NCI-H146 (cell line): ENCODE measurements at places on chromosomes 16 and 17.

DNA sequence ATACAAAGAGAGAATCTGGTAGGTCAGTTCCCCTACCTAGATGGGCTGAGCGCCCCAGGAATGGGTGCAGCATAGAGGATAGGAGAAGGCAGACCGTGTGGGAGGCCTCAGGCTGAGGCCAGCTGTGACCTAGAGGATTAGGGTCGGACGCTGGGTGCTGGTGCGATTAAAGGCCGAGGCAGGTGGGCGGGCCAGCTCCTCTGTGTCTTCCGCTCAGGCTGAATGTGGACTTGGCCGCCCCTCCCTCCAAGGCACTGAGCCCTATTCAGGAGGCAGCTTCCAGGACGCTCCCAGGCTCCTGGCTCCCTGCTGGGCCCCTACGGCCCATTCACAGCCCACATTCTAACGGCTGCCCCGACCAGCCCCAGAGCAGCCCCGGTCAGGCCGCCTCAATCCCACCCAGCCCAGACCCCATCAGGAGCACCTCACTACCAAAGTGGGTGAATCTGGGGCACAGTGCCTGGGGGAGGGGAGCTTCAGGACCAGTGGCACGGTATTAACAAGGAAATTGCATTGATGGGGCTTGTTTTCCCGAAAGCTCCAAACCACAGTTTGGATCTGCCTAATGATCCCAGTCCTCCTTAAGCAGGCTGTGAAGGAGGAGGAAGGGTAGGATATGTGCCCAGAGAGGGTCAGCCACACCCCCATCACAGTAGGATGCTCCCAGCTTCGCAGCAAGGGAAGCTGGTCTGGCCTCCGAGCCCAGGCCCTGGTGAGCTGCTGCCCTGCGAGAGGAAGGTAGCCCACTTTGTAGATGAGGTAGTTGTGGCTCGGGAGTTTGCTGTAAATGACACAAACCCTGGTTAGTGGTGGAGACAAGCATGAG lies 14.5 kb downstream of the RHBDL3 start:
- peak; percentile 26 for DNase-seq

- DNase-seq: no peak
Measured at GRCh38 chr17:44074911-44075285, 4.4 kb downstream of the G6PC3 start.

DNA sequence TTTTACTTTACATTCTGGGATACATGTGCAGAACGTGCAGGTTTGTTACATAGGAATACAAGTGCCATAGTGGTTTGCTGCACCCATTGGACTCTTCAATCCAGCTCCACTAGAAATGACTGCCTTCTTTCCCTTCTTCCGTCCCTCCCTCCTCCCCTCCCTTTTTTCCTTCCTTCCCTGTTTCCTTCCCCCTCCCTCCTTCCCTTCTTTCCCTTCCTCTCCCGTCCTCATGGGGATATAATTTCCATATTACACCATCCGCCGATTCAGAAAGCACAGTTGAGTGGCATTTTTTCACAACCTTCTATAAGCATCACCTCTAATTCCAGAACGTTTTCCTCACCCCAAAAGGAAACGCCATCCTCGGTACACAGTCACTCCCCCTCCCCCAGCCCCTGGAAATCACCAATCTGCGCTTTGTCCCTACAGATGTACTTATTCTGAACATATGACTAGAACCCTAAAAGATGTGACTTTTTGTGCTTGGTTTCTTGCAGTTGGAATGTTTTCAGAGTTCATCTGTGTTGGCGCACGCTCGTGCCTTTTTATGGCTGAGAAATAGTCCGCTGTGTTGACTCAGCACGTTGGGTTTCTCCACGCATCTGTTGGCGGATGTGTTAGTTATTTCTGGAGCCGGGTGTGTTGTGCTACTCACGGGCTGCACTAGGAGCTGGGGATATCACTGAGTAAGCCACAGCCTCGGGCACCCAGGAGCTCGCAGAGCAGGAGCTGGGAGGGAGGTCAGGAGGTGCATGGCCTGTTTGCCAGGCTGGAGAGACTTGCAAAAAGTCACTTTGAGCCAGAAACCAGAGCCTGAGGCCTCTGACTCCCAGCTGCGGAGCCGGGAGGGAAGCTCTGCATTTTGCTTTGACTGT lies 336.4 kb downstream of the SEC14L1 start:
- no peak for DNase-seq

DNA sequence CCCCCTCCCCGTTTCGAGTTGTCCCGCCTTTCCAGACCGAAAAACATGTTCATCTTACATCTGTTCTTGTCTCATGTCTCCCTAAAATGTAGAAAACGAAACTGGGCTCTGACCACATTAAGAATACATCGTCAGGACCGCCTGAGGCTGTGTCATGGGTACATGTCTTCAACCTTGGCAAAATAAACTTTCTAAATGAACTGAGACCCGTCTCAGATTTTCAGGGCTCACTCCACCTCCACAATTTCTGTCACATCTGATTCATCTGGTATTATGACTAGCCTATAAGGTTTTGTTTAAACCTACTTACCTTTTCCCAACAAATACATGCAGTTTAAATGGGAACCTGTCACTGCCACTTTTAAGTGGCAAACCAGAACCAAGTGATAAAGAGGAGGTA lies 621 bp downstream of the SDR42E1 start:
- no peak for DNase-seq

DNA sequence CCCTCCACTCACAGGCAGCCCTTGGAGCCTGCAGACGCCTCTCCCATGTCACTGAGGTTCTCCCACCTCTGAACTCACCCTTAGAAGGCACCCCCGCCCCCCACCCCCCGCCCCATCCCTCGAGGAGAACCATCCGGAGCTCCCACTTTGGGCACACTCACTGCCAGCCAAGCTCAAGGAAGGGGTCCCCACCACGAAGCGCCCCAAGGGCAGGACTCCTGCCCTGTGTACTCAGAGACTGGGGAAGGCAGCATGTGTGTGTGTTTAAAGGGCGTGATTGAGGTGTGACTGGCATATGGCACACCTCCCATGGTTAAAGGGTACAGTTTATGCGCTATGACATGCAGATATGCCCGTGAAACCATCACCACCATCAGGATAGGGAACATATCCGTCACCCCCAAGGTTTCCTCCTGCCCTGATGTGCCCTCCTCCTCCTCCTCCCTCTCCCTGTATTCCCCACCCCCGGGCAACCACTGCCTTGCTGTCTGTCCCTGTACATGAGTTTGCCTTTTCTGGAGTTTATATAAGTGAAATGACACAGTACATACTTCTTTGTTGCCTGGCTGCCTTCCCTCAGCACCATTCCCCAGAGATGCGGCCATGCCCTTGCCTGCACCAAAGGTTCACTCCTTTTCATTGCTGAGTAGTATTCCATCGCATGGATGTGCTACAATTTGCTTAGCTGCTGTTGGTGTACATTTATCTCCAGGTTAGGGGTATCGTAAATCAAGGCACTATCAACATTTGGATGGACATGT lies 14.0 kb upstream of the RBFOX3 start:
- DNase-seq: no peak

- no peak for DNase-seq
Measured at GRCh38 chr16:68313116-68313515, 2.3 kb downstream of the PRMT7 start.

- no peak for DNase-seq
Measured at GRCh38 chr17:72886622-72887021, 205.9 kb downstream of the SLC39A11 start.

- no peak for DNase-seq
Measured at GRCh38 chr17:50149091-50149416, 1.4 kb downstream of the PPP1R9B start.

- DNase-seq: no peak
Measured at GRCh38 chr17:37847811-37848331, 76.3 kb upstream of the TBC1D3K start.

- no peak for DNase-seq
Measured at GRCh38 chr17:37067555-37068111, 118.9 kb downstream of the AATF start.

DNA sequence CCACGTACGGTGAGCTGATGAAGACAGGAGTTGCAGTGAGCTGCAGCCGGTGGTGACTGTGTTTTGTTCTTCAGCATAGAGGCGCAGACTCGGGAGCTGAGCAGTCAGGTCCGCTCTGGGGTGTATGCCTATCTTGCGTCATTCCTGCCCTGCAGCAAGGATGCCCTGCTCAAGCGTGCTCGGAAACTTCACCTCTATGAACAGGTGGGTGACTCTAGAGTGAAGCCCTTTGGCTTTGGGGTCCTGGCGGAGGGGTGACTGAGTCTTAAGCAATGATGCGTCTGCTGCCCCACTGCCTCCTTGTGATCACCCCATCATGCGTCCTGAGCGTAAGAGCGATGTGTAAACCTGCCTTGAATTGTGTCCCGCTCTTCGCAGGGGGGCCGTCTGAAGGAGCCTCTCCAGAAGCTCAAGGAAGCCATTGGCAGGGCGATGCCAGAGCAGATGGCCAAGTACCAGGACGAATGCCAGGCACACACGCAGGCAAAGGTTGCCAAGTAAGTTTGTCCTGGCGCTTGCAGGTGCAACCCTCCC lies 22.9 kb downstream of the UBN1 start:
- DNase-seq: no peak

DNA sequence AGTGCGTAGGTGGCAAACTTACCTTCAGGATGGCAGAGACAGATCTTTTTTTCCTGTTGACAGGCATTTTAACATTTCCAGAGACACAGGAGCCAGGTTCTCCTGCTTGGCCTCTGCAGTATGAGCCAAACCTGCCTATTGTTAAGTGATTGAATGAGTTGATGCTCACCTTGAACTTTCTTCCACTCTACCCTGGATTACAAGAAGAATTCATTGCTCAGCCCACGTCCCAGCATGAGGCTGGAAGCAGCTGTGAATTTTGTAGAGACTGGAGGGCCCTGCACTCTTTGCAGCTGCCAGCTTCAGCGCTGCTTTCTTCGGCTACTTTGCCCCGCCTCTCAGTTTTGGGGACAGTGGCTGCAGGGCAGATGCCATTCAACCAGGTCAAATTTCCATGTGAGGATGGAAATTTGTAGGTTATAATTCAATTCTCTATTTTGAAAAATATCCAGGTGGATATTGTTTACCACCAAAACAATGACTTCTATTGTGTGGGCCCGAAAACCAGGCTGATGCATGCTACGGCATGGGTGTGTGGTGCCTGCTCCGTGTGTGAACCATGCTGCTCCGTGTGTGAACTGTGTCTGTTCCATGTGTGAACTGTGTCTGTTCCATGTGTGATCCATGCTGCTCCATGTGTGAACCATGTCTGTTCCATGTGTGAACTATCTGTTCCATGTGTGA lies 75.2 kb upstream of the METTL9 start:
- DNase-seq: no peak

GRCh38 chr16:22318690-22319358 lies 21.6 kb downstream of the POLR3E start:
- DNase-seq: no peak

DNA sequence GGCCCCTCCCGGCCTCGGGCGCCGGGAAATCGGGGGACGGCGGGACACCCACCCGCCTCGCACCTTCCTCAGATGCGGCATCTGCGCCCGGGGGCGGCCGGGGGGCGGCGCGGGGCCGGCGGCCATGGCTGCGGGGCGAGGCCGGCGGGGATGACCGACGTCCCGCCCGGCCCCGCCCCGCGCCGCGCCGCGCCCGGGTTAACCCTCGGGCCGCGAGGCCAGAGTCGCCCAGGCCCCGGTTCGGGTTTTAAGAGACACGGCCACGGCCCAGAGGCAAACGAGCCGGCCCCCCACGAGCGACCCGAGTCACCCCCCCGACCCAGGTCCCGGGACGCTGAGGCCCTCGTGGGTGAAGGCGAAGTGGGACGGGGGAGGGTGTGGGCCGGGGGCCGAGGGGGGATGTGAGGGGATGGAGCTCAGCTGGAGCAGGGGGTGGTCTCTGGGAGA lies at the start of gene RGS11:
TSS of gene RGS11 (minus strand) at position 159 of the 447 bp plus-strand sequence. CDS start at position 126, 33 bp downstream.
- DNase-seq: no peak

- DNase-seq: no peak
Measured at GRCh38 chr17:20926532-20926931, 116.3 kb downstream of the USP22 start.

DNA sequence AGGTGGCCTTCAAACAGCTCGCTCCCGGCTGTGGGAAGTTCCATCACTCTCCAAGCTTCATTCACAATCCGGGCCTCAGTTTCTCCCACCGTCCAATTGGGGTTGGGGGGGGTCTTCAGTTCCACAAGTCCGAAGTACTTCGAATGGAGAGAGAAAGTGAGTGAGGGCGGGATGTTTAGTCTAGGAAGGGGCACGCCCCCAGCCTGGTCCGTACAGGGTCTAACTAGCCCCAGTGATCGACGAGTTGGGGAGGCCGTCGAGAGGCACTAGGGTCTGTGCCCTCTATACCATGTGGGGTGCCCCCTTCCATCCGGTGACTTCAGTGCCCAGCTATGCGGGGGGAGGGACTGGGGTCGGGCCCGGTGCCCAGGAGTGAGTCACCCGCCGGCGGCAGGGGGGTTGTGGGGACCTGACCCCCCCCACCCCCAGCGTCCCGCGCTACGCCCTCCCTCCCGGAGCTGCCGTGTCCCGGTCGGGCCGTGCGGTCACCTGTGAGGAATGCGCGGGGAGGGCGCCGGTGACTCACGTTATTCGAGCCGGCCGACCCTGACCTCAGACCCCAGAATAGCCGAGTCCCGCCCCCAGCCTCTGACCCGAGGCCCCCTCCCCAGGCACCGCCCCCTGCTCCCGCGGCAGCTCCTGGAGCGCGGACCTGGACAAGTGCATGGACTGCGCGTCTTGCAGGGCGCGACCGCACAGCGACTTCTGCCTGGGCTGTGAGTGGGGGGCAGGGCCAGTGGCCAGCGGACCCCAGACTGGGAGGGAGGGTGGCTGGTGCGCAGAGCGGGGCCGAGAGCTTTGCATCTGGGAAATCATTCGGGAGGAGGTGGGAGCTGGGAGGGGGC lies 658 bp downstream of the TNFRSF12A start:
- no peak for DNase-seq

- no peak for DNase-seq
Measured at GRCh38 chr17:77130525-77130924, 10.2 kb upstream of the SEC14L1 start.

DNA sequence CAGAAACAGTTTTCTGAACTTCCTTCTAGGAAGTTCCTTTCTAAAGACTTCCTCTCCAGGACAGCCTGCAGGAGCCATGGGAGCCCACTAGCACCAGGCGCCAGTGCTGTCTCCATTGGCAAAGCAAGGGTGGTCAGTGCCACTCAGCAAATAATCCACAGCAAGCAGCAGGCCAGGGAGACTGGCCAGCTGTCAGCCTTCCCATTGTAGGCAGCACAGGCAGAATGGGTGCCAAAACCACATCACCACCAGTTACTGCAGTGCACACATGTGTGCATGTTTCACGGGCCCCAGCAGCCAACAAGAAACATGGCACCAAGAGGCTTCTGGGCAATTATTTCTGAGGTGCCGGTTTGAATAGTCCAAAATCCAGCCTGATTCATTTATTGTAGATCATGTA lies 26.7 kb downstream of the DNASE1 start:
- DNase-seq: no peak
